NCI-H345 (cell line): ENCODE measurements at places on chromosomes 5 and 9.
A peak's percentile ranks its signal among the peaks of the same experiment; 100 is the strongest.

DNA sequence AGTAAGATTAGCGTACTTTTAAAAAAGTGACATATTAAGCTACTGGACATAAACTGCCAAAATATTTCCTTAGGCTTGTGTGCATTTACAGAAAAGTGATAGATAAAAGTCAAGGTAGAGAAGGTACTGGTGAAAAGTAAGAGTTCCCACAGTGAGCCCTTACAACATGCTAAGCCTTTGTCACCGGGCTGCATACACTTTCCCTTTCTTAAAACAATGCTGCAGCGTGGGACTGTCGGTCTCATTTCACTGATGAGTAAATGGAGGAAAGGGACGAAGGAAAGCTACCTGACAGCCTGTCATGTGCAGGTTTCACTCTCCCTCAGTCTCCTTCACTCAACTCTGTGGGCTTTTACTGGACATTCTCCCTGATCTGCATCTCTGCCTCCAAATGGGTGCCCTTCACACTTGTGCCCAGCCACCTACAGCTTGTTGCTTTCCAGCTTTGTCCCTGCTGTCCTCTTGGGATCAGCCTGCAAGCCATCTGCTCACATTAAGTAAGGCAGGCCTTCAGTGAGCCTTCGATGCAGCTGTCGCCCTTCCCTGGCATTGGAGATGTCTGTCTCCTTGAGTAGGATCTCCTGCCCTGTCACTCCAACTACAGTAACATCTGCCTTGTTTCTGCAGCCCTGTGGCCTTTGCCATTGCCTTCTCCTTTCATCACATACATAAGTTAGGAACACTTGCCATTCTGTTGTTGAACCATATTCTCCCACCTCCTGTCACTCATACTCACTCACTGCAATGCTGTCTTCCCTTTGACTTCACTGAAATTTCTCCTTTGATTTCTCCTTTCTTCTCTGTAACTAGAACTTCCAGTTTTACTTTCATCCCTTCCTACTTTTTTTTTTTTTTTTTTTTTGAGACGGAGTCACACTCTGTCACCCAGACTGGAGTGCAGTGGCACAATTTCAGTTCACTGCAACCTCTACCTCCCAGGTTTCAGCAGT lies 9.3 kb upstream of the ROPN1L start:
- no peak for DNase-seq

GRCh38 chr9:105127863-105128220 lies 116.6 kb upstream of the SLC44A1 start:
- no peak for DNase-seq

GRCh38 chr5:34767180-34767579 lies 71.8 kb upstream of the TTC23L start:
- DNase-seq, result no peak

DNA sequence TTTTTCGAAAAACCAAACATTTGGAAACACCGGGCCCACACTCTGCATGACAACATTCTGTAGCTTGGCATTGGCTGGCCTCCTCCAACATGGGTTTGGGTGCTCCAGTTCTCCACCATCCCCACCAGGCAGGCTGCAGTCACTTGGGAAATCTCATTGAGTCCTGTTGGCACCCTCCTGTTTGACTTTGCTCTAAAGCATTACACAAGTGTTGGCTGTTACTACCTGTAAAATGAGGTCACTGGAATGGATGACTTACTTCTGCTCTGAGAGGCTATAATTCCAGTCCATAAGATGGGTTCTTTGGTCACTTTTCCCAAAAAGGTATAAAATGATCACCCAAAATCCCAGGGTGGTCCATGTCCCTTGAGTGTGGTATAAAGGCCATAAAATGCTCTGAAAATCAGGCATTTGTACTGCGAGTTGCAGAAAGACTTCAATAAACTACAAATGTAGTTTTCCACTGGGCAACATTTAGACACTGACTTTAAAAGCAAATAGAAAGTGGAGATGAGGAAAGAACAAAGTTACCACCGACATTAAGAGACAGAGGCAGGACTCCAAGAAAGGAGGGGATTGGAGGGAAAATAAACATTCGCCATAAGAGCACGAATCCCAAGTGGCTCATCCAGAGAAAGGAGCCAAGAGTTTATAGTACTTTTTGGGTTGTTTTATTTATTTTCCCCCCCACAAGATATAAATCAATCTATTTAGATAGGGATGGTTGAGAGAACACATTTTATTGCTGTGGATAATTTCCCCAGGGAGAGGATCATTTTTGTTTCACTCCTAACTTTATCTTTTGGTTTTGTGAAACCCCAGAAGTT lies 295.1 kb downstream of the TLE1 start:
- DNase-seq, result no peak

DNA sequence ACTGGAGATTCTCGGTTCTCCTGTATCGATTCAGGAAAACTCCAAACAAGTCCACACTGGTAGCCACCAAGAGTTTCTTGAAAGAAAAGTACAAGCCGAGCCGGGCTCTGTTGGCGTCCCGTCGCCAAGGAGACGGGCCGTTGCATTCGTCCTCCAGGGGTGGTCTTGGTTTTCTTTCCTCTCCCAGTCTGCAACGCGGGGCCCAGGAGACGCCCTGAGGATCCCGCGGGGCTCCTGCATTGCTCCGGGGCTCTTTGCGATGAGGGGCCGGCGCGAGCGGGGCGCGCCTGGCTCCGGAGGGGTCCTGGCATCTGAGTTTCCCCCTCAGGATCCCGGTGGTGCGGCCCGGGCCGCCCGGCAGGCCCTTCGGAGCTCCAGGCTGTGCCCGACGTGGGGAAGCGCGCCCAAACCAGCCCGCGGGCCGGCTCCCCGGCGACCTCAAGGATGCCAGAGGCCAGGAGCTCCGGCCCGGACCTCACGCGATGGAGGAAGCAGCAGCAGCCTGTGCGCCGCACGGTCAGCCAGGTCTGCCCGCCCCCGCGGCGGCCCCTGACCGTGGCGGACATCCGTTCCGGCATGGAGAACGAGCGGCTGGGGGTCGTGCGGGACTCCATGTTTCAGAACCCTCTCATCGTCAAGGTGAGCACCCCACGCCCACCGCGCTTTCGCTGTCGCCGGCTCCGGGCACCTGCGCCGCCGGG lies at the start of gene CFAP77:
CFAP77 (plus strand) TSS at position 384 of the 701 bp plus-strand sequence; CDS start at position 445, 61 bp downstream.
- peak; percentile 58 for DNase-seq

GRCh38 chr5:91052977-91053740 lies 330.0 kb downstream of the ARRDC3 start:
- DNase-seq, result no peak

DNA sequence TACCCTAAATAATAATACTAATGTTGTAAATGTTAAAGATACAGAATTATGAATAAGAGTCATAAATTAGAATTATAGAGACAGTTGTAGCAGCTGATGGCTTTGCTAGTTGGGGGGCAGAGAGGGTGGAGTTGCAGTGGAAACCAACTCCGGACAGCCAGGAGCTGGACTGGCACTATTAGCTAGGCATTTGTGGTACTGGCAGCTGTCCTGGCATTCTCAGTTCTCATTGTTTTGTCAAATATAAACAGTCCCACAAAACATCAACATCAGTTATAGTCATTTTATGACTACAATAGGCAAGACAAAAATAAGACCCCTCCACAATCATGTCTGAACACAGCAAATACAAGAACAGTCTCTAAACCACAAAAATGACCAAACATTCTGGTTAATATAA lies 2.8 kb upstream of the FBXL17 start:
- no peak for DNase-seq

- DNase-seq, result no peak
Measured at GRCh38 chr5:161051920-161052500, 200.0 kb upstream of the ATP10B start.

- no peak for DNase-seq
Measured at GRCh38 chr5:65085516-65085850, 316.8 kb downstream of the CWC27 start.
